ENCODE measurements at places on chromosomes 2 and 18. TPM values are rescaled to one million over a fixed set of nuclear protein-coding genes. Genes with fewer than 3 reads are reported as not detected.

Gene ZNF521
- 2.9 TPM for polyA plus RNA-seq

Gene NPHP1
- polyA plus RNA-seq: 2.6 TPM

Gene DTYMK
- polyA plus RNA-seq: 9.4 TPM

Gene MALL
- 6.2 TPM for polyA plus RNA-seq

Gene TUBB6
- 187 TPM for polyA plus RNA-seq

Gene PXDN
- 63.0 TPM for polyA plus RNA-seq
